ENCODE measurements at places on chromosomes 2 and 18. TPM values are rescaled to one million over a fixed set of nuclear protein-coding genes. Genes with fewer than 3 reads are reported as not detected.

Gene TUBB8B
- total RNA-seq: not detected

Gene CRACDL
- 4.1 TPM for total RNA-seq

Gene QPCT
- total RNA-seq: 15.2 TPM

Gene PCARE
- total RNA-seq: not detected

Gene COL6A3
- 0.72 TPM for total RNA-seq

Gene IL1RL2
- total RNA-seq: 0.07 TPM

Gene UGT1A3
- total RNA-seq: not detected

Gene SERPINB2
- 28.1 TPM for total RNA-seq

Gene TYMS
- 81.0 TPM for total RNA-seq

Gene CFAP210
- total RNA-seq: not detected

Gene SCN9A
- 1.1 TPM for total RNA-seq

Measured in thoracic aorta endothelial cell (primary cell).